ENCODE measurements at places on chromosomes 2 and 18. TPM values are rescaled to one million over a fixed set of nuclear protein-coding genes. Genes with fewer than 3 reads are reported as not detected.

Gene DCDC2C
- not detected for total RNA-seq

GRCh38 chr2:43057742-43058725 is 168.4 kb downstream of the ZFP36L2 start:
- DNase-seq = no peak

GRCh38 chr2:121486191-121486790 is 44.4 kb upstream of the RNU4ATAC start:
- no peak for DNase-seq

GRCh38 chr2:206584323-206585116 is 57.8 kb upstream of the FAM237A start:
- DNase-seq = no peak

DNA sequence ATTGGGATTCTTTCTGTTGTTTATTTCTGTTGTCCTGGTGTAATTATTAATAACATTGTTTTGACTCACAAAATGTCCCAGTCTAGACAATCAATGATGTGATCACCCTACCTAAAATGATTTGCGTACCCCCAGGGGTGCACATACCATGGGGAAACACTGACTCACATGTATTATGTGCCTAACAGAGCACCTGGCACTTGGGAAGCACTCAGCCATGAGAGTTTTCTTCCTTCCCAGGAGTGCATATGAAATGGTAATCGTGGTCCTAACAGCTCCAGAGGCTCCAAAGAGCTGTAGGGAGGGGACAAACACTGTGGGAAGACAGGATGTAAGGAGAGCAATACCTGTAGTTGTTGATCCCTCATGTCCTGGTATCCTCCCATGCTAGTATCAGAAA is 187.8 kb upstream of the ERBB4 start:
- DNase-seq = no peak

DNA sequence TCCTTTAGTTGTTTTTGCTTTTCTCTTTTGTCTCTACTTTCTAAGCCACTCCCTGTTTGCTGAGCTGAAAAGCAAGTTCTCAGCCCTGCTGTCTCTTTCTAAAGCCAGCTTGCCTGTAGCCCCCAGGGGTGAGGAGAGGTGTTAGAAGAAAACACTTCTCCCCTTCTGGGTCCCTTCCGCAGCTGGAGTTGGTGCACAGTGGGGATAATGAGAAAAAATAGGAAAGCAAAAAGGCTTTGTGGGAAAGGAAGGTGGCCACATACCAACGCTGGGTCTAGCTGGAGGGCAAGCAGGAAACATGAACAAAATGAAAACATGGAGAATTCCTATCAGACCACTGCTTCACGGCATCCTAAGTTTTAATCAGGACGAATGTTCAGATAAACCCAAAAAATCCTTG is 15.5 kb upstream of the SLC20A1 start:
- DNase-seq = no peak
